ENCODE measurements at places on chromosomes 2 and 18.

- DNase-seq, result peak; percentile 7
These were observed 43.6 kb upstream of the IHH start for GRCh38 chr2:219104107-219105035.

GRCh38 chr2:216222650-216223352, 113.7 kb downstream of the XRCC5 start:
- DNase-seq, result no peak

- no peak for DNase-seq
These were observed 274.6 kb downstream of the EIPR1 start for GRCh38 chr2:3102922-3103569.

- no peak for DNase-seq
These were observed 21.6 kb downstream of the EPAS1 start for GRCh38 chr2:46318579-46319460.

GRCh38 chr18:51861046-51861445, 479.0 kb upstream of the DCC start:
- no peak for DNase-seq

DNA sequence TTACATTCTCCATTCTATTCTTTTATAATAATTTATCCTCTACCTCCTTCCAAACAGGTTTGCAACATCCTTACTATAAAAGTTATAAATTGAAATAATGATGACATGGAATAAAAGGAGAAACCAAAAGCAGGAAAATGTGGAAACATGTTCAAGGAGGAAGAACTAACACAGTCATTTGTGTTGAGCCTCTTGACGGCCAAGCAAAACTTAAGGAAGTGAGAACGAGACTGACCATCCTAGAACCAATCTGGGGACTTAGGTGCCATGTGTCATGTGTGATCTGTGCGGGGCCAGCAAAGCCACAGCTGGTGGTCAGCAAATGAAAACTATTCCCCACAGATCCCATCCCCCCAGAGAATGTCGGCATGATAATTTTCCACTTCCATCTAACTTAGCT, 25.6 kb upstream of the FAM124B start:
- no peak for DNase-seq

DNA sequence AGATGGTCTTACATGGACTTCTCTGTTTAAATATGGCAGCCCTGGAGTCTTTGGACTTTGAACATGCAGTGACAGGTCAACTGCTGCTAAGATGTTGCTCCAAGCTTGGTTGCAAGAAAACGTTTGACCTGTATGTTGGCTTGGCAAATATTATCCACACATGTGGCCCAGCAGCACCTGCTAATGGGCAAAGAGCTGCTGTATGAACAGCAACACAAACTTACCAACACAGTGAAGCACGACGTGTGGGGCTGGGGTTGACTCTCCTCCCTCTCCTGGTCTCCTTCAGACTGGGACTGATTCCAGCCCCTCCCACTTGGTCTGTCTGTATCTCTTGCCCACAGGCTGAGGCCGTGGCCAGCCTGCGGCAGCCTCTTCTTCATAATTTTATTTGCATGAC, 3.8 kb downstream of the KCNE4 start:
- peak; percentile 31 for DNase-seq

DNA sequence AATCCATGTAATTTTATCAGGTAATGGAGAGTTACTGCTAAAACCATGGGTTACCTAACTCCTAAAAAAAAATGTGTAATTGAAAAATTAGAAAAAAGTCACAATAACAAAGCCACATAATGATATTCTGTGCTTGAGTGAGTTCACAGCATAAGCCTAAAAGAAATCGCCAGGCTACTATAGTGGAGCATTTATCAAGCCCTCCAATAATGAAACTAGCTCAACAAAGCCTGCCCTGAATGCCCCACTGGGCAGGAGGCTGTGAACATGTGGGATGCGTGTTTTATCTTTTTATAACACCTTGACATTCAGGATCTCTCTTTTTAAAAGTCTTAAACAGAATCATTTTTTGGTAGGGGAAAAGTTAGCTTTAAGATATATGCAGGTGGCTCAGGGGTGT, 86.3 kb downstream of the KCTD18 start:
- no peak for DNase-seq

GRCh38 chr18:59547581-59548182, 149.5 kb downstream of the CCBE1 start:
- no peak for DNase-seq

Measured in NCI-H1105 (cell line).